ENCODE measurements at places on chromosomes 1 and 21. TPM values are rescaled to one million over a fixed set of nuclear protein-coding genes. Genes with fewer than 3 reads are reported as not detected.

Gene AMPD1
- not detected for total RNA-seq

Gene ADAMTS5
- 3.4 TPM for total RNA-seq

Gene BLACAT1
- not detected for total RNA-seq

Gene ABCG1
- 7.6 TPM for total RNA-seq

Gene FCGR3A
- not detected for total RNA-seq

Gene NMNAT2
- total RNA-seq: 1.0 TPM

Data from body of pancreas (tissue), 4 donors.